ENCODE measurements at places on chromosomes 5 and 9.

DNA sequence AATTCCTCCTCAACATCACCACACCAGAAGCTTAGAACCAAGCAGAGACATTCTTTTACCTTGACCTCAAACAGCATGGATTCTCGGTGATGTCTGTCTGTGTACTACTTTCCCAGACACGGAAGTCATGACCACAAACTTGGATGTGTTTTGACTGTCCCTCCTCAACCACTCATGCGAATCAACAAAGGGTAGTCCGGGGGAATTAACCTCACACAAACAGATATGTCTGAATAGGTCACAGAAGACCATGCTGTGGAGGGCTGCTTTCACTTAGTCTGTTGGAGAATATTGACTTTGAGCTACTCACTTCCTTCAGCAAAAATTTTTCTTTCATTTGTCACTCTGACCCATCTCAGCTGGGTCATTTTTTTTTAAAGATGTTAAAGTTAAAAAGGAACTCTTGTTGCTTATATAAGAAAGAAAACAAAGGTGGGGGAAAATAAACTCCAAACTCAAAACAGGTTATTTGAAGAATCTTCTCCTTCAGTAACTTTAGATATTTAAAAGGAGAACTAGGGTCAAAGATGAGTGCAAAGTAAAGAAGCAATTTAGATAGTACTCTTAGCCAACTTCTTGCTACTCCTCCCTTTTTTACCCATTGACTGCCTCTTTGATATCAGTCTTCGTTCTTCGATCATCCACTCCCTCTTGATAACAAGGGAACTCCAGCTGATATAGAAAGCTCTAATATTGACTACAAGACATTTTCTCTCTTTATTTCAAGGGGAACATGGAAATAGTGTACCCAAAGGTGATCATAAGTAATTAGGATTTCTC lies 343.4 kb upstream of the CDH6 start:
- no peak for DNase-seq

- no peak for DNase-seq
These were observed 98.9 kb downstream of the CFAP95 start for GRCh38 chr9:69919461-69920061.

DNA sequence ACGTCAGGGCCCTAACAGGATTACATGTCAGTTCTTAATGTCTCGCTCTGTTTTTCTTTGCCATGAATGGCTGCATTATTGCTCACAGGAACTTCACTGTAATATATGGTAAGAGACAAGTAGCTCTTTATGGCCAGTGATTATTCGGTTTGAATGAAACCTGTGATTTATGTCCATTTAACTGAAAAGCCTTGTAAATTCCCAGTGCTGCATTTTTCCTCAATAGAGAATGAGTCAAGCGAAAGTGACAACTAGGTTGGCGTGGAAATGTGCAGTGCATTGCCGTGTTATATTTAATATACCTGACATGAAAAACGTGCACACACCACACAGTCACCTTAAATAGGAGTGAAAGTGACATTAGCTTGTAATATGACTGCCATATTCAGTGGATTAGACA lies 163.1 kb downstream of the PBX3 start:
- no peak for DNase-seq

GRCh38 chr9:76176171-76176570 lies 218.1 kb downstream of the RFK start:
- DNase-seq: no peak

GRCh38 chr9:21367957-21368356 lies at the start of gene IFNA13:
Gene IFNA13 (minus strand): TSS chr9:21368057. CDS start chr9:21368010, 47 bp downstream.
- DNase-seq: no peak

DNA sequence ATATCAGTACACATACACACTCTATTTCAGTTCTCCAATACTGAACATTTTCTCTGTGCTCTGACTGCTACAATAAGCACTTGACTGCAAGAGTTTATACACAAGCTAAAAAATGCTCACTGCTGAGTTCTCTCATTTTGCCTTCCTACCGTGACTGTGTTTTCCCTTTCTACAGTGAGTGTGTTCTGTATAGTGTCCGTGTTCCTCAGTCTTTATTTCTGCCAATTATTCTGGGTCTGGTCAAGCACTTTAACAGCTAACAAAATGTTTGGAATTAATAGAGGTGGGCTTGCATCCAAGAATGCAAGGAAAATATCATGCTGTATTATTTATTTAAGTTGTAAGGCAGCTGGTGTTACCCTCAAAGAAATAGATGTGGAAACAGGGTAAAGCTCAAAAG lies 217.0 kb upstream of the NREP start:
- no peak for DNase-seq

DNA sequence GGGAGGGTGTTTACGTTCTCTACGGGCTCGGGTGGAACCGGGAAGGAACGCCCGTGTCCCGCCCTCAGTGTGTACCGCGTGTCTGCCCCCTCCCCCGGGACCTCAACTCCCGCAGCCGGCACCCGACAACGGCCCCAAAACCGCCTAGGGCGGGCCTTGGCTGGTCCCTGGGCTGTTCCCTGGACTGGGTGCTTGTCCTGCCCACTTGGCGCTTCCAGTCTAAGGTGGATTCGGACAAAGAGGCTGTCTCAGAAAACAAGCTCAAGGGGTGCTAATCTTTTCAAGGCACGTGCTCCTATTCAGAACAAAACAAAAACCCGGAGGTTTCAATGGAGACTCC lies 379 bp upstream of the CLK4 start:
- DNase-seq: no peak

DNA sequence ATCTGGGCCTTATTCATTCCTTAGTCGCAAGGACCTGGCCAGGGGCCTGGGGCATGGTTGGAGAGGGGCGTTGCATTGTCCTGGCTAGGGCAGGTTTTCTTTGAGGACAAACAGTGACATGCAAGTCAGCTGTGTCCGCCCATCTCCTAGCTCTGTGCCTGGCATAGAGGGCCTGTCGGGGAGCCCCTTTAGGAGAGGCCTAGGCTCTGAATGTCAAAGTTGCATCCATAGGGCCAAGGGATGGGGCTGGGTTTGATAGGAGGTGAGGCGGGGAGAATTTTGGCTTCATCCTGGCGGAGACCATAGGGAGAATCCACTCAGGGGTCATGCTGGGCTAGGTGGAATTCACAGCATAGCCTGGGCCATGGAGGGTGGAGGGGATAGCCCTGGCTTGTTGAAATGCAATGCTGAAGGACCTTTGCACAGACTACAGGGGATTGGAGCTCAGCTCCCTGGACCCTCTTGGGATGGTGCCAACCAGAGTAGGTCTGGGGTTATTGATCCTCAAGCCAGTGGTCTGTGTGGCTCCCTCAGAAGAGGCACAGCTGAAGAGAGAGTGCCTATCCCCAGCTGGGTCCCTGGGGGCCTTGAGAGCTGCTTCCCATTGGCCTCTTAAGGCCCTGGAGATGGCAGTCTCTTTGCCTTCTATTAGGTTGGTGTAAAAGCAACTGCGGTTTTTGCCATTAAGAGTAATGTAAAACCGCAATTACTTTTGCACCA lies 104.0 kb downstream of the RGS3 start:
- DNase-seq: no peak

GRCh38 chr5:73981704-73982103 lies 355.7 kb downstream of the ARHGEF28 start:
- no peak for DNase-seq

DNA sequence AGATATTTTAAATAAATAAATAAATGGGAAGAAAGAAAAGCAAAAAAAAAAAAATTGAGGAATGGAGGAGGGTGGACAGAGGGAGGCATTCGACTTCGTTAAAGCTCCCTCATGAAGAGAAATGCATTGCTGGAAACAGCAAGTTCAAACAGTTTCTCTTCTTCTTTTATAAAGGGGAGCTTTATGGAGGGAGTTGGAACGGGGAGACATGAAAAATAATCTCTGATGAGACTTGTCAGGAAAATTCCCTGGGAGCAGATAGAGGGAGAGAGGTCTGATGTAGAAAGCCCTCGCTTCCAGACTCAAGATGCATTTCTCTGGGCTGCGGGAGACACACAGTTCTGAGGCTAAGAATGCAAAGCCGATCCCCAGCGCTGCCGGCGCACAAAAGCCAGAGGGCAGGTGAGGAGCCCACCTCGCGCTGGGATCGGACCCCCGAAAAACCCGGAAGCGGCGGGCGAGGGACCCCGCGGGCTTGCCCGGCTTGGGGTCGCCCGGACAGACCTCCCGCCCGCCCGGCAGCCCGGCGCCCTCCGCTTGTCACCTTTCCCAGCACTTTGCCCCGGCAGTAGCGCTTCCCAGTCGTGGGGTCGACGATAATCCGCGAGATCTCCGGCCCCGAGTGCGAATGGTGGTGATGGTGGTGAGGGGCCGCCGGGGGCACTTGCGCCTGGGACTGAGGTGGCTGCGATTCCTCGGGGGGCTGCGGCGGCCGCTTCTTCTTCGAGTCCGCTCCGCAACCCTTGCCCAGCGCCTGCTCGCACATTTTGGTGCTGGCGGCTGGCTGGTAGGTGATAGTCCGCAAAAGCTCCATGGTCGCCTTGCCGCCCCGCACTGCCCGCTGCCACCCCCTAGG lies 512 bp downstream of the PLK2 start:
- no peak for DNase-seq

DNA sequence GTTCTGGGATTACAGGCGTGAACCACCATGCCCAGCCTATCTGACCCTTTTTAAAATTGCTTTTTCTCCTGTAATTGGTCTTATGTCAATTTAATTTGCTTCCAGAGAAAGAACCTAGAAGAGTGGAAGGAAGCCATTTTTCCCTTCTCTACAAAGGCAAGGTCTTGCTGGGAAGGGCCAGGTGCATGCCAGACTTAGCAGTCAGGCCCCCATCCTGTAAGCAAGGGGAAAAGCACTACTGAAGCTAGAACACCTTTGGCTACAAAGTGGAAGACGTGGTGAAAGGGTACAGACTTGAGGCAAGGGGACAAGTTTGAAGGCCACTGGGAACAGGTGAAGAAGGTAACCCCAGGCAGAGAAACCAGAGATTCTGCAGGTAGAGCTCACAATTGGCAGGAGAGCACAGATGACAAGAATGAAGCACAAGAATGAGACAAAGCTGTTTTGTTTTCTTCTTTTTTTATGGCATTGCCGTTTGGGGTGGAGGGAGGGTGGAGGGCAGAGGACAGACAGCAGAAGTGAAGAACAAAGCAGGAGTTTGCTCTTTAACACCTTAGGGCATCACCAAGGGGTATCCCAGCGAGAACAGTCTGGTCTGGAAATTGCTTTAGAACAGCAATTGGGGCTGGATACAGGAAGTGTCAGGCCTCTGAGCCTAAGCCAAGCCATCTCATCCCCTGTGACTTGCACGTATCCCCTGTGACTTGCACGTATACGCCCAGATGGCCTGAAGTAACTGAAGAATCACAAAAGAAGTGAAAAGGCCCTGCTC lies 72.9 kb downstream of the SERINC5 start:
- DNase-seq: no peak

DNA sequence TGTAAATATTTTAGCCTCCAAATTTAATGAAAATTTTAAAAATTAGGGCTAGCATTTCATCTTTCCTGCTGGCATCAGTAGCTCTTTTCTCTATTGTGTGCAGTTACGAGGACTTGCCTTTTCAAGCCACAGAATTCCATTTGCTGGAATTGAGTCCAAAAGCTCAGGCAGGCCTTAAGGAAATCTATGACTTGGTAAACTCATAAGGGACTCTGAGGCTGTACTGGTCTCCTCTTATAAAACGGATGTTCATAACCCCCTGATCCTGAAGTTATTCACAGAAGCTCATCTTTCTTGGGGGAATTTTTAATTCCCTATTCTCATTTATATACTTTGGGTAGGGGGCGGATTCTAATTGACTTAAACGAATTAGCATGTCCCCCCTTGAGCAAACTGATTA lies 23.4 kb downstream of the ANKRA2 start:
- DNase-seq: no peak

DNA sequence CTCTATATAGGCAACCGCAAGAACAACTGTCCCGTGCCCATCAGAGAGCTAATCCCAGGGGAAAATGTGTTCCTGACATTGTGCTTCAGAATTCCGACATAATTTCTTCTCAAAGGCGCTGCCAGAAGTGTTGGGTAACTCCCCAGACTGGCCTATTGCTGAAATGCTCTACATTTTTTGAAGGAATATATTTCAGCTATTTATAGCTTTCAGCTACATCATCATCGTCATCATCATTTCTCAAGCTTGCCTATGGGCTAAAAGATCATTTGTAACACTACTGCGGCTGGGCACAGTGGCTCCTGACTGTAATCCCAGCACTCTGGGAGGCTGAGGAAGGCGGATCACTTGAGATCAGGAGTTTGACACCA lies 49.7 kb downstream of the MYO10 start:
- DNase-seq: no peak
